ENCODE measurements at places on chromosomes 4 and X.

DNA sequence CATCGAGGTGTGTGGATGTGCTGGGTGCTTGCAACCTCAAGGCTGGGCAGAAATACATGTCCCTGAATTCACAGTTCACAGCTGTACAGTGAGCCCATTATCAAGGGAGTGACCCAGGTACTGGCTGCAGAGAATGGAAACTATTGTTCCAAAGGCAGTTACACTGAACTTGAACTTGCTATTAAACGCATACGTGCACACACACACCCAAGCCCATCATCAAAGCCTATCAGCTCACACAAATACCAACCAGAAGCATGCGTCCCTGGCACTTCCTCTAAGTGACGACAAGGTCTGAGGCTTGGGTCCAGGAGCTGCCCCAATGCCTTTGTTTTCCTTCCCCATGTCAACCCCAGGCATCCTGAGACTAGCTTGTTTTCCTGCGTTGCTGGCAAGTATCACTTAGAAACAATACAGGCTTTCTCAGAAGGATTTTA is 88.6 kb downstream of the IRF2 start:
- no peak for DNase-seq

GRCh38 chrX:132612821-132613564 is 124.2 kb upstream of the MBNL3 start:
- DNase-seq, result peak; percentile 0

DNA sequence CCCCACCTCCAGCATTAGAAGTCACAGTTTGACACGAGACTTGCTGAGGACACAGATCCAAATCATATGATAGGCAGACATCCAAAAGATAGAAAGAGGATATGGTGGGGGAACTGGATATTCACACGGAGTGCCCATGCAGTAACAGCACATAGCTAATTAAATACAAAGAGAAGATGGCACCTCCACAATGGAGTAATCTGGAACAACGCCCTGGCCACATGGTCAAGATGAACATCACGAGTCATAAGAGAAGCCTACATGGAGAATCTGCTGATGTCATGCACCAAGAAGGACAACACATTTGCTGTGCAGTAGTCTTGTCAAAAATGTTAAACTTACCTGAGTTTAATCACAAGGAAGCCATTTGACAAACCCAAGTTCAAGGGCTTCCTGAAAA is 10.1 kb upstream of the LOC101059915 start:
- DNase-seq, result no peak

GRCh38 chr4:118714682-118715081 is 29.5 kb downstream of the METTL14 start:
- no peak for DNase-seq

Data from effector CD8-positive, alpha-beta T cell (primary cell).